ENCODE measurements at places on chromosomes 11 and 22.

DNA sequence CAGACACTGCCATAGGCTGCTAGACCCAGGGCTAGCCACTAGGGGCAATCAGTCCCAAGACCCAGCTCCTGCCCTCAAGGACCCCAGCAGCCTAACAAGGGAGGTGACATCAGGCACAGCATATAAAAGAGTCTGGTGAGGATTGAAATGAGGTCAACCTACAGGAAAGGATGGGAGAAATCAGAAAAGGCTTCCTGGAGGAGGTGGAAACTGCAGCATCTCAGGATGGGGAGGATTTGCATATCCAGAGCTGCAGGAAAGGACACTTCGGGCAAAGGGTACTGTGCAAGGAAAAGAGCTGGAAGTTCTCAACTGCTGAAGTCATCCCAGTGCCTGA is 2.9 kb upstream of the ARFGAP2 start:
- DNase-seq, result no peak

- DNase-seq, result no peak
Observed at GRCh38 chr11:68403424-68403823, 57.1 kb upstream of the PPP6R3 start.

- no peak for DNase-seq
Observed at GRCh38 chr11:64577202-64577601, 13.8 kb upstream of the SLC22A12 start.

- no peak for DNase-seq
Observed at GRCh38 chr11:69003866-69004367, 9.1 kb downstream of the MRGPRF start.

DNA sequence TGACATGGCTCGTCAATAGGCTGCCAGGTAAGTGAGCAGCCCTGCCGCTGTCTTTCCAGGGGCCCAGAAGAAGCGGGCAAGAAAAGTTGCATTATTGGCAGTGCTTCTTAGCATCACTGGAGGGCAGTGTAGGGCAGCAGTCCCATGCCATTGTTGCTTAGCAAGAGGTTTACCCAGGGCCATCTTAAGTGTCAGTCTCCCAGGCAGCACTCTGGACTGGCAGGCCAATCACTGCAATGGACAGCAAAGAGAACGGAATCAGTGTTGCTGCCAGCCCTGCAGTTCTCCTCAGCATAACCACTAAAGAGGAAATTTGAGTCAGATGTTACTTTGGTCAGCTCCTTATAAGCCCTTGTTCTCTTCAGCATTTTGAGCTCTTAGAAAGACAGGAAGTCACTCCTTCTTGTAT is 13.4 kb upstream of the GRK2 start:
- DNase-seq, result no peak

DNA sequence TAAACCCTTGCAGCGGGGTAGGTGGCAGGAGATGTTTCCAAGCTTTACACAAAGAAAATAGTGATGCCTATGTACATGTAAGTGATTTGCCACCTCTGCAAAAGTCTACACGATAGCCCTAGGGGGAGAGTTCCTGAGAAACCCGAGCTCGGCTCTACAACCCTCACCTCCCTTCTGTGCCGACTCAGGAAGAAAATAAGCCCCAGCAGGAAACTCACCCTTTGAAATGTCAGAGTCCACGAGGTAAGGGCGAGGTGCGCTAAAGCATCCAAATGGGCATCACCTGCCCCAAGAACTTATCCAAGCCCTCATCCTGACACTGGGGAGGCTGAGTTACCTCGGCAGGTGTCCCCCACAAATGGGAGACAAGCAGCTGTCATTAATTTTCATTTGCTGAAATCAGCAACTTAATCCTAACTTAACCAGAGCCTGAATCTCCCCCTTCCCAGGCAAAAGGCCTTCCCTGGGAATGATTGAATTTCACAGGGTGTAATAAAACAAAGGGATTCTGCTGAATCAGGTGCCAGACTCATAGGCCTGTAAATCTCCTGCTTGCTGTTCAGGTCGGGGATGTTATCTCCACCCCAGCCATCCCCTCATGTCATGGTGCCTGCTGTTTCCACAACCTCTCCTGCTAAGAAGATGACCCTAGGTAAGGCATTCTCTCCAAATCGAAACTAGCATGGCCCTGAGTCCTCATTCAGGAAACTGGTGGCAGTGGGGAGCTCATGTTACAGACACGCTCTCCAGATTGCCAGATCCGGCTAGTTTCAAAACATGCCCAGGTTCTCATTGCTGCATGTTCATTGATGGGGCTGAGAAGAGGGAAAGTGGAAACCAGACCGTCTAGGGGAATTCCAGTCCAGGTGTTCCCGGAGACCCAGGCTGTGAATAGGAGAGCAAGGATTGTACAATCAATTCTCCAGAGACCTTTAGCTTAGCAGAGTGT is 105.3 kb upstream of the KIRREL3 start:
- no peak for DNase-seq

DNA sequence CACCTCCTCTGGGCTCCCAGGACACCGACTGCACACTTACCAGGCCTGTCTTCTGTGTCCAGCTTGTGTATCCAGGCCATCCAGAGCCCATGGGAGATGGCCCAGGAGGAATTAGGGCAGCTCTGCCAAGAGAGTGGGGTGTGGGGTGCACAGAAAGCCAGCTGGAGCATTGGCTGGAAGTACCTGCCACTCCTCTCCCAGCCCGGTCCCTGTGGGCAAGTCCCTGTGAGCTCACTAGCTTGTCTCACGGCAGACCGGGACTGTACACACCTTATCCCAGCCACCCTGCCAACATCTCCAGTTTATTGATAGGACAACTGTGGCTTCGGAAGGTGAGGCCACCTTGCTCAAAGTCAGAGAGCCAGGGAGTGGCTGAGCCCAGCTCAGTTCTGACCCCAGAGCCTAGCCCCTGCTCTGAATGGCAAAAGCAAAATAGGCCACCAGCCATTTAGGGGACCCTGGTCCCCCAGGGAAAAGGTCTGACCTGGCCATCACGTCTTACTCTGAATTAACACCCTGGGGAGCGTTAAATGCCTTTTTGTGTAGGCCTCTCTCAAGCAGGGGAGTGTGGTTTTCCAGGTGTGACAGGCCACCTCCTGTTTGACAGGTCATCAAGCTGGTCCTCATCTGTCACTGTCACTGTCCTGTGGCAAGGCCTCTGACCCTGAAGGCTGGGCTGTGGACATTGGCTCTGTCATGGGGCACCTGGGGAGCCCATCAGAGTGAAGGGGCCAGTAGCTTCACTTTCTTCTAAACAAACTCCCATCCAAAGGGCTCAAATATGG is 15.1 kb downstream of the UQCR10 start:
- no peak for DNase-seq

GRCh38 chr11:83557653-83558052 is 271.5 kb upstream of the CCDC90B start:
- DNase-seq, result no peak

GRCh38 chr22:23054531-23055257 is 15.6 kb upstream of the GNAZ start:
- DNase-seq, result no peak

DNA sequence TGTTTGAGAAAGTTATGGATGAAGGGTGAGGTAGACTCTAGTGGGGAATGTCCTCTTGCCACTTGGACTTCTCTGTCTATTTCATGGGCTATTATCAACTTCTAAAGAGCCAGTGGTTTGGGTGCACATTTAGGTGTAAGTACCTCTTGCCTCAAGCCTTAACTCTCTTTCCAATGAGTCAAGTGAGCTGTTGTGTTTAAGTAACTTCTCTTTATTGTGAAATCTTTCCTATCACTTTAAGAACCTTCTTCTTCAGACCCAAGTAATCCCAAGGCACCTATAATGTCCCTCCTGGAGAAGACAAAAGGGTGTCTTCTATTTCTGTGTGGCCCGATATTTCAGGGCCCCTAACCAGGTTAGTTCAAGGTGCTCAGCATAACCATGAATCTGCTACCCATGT is 90.5 kb upstream of the VPREB1 start:
- DNase-seq, result no peak

DNA sequence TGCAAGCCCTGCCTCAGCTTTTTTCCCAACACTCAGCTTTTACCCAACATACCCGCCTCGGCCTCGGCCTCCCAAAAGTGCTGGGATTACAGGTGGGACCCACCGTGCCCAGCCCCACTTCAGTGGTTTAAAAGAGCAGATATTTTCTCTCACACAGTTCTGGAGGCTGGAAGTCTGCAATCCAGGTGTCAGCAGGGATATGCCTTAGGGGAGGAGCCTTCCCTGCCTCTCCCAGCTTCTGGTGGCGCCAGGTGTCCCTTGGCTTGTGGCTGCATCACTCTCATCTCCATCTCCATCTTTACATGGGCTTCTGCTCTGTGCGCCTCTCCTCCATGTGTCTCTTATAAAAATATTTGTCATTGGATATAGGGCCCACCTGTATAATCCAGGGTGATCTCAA is 50.0 kb downstream of the MCHR1 start:
- DNase-seq, result no peak

DNA sequence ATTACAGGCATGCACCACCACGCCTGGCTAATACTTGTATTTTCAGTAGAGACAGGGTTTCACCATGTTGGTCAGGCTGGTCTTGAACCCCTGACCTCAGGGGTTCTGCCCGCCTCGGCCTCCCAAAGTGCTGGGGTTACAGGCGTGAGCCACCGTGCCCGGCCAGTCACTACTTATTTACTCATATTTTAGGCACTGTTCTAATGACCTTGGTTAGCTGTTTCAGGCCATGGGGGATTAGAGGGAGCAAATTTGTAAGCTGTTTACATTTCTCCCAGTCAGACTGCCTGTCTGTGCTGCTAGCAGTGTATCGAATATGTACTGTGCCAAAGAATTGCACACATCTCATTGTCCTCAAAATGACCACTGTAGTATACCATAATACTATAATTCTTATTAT is 32.7 kb upstream of the PACSIN2 start:
- DNase-seq, result no peak

GRCh38 chr11:114309517-114309916 is 13.3 kb downstream of the NNMT start:
- DNase-seq, result no peak
